Stomach (tissue), 19 donors: ENCODE measurements at places on chromosomes 13 and 19. TPM values are rescaled to one million over a fixed set of nuclear protein-coding genes. Genes with fewer than 3 reads are reported as not detected.

- no peak for DNase-seq
- H3K4me3 ChIP-seq = no peak overlapping the region
- no peaks in the 10 kb centered on the region for H3K27me3 ChIP-seq
- no peaks in the 10 kb centered on the region for H3K36me3 ChIP-seq
These were observed 784.1 kb downstream of the UQCRFS1 start for GRCh38 chr19:28428663-28429348.

- H3K4me1 ChIP-seq = peaks cover 6% of the 10 kb centered on the region
- H3K36me3 ChIP-seq = no peaks in the 10 kb centered on the region
- H3K27ac ChIP-seq = no peak overlapping the region
- no peak overlapping the region for H3K4me3 ChIP-seq
- H3K27me3 ChIP-seq = no peaks in the 10 kb centered on the region
These were observed 106.8 kb downstream of the LACC1 start for GRCh38 chr13:43986421-43986981.

- DNase-seq = peak; percentile 51
- H3K27me3 ChIP-seq = no peaks in the 10 kb centered on the region
- H3K4me1 ChIP-seq = peaks cover 57% of the 10 kb centered on the region
- H3K36me3 ChIP-seq = no peaks in the 10 kb centered on the region
- no peak overlapping the region for H3K4me3 ChIP-seq
These were observed 1.2 kb upstream of the CXCL17 start for GRCh38 chr19:42443944-42444398.

GRCh38 chr19:7654401-7654800, 14.4 kb upstream of the RETN start:
- H3K27ac ChIP-seq = no peak overlapping the region
- no peaks in the 10 kb centered on the region for H3K36me3 ChIP-seq
- H3K4me1 ChIP-seq = peaks cover 24% of the 10 kb centered on the region
- no peak overlapping the region for H3K4me3 ChIP-seq

- no peak within 1 kb of the TSS for H3K27ac ChIP-seq
- H3K27me3 ChIP-seq = no peaks in the 10 kb centered on the region
- peaks cover 50% of the 10 kb centered on the region for H3K4me1 ChIP-seq
- H3K36me3 ChIP-seq = peaks cover 10% of the 10 kb centered on the region
- H3K4me3 ChIP-seq = no peak within 1 kb of the TSS
- DNase-seq = no peak
These were observed at the start of gene RNF113B for GRCh38 chr13:98176777-98177608. RNF113B (minus strand) TSS chr13:98177269; CDS start chr13:98177236, 33 bp downstream.

DNA sequence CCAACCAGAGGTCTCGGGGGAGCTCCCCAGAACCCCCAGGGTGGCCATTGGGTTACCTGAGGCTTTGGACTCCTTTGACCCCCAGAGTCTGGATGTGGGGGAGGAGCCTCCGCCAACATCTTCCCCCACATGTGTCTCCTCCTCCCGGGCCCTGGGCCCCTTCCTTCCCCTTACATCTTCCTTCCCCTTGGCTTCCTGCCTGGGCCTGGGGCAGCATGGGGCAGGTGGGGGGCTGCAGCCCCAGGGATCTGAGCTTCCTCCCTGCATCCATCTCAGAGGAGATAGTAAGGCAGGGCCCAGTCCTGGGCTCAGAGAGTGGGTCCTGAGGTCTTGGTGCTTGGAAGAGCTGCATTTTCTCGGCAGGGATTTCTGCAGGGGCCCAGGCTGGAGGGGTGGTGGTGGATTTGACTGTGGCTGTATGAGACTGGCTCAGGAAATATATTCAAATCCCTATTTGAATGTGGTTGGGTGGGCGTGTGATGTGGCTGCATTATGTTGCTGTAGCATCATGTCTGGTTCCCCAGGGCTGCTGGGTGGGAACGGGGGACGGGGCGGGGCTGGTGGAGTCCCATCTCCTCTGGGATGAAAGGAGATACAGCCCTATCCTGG, 919 bp downstream of the VAV1 start:
- H3K4me3 ChIP-seq = peak overlapping the region; percentile 55
- DNase-seq = peak; percentile 39
- peak overlapping the region; percentile 46 for H3K27ac ChIP-seq
- no peaks in the 10 kb centered on the region for H3K27me3 ChIP-seq
- H3K36me3 ChIP-seq = no peaks in the 10 kb centered on the region
- no peaks in the 10 kb centered on the region for H3K4me1 ChIP-seq

- H3K27ac ChIP-seq = no peak overlapping the region
- no peaks in the 10 kb centered on the region for H3K27me3 ChIP-seq
- H3K36me3 ChIP-seq = peaks cover under 1% of the 10 kb centered on the region
- no peak overlapping the region for H3K4me3 ChIP-seq
- H3K4me1 ChIP-seq = peaks cover 8% of the 10 kb centered on the region
- DNase-seq = no peak
These were observed 51.6 kb downstream of the DNAJC15 start for GRCh38 chr13:43074824-43075510.

- DNase-seq = no peak
- peaks cover 21% of the 10 kb centered on the region for H3K27me3 ChIP-seq
- peaks cover 17% of the 10 kb centered on the region for H3K4me1 ChIP-seq
- no peaks in the 10 kb centered on the region for H3K36me3 ChIP-seq
These were observed 6.3 kb upstream of the B3GNT3 start for GRCh38 chr19:17788632-17789031.

DNA sequence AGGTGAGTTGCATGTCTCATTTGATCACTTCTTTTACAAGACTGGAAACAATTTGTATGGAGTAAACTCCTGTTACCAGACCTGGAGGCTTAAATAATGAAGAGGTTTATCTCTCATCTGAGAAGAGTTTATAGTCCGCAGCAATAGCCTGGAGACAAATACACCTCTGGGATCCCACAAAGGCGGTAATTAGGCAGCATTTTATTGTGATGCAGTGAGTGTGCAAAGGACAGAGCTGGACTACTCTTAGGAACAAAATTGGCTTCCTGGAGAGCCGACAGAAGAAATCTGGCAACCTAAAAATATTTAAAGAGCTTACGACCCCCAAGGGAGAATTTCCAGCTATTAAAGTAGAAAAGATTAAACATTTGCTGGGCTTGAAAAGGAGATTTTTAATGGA, 11.8 kb upstream of the KATNAL1 start:
- DNase-seq = no peak
- no peaks in the 10 kb centered on the region for H3K27me3 ChIP-seq
- H3K27ac ChIP-seq = no peak overlapping the region
- H3K36me3 ChIP-seq = no peaks in the 10 kb centered on the region

DNA sequence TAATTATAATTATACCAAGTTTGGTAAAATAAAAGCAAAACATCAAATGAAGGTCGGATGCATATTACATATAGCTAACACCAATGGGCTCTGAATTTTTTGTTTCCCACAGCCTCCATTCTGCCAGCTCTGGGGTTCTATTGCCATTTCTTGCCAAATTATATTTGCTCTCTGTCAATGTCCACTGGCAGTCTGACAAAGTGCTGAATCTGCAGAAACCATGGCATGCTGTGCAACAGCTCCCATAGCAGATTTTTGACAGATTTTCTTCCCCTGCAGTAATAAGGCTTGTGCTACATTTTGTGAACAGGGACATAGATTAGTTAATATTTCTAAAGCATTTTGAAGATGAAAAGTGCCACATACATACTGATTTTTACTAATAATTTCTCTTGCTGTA, 1102.1 kb downstream of the DIAPH3 start:
- no peaks in the 10 kb centered on the region for H3K36me3 ChIP-seq
- no peaks in the 10 kb centered on the region for H3K4me1 ChIP-seq
- no peaks in the 10 kb centered on the region for H3K27me3 ChIP-seq
- H3K27ac ChIP-seq = no peak overlapping the region
- H3K4me3 ChIP-seq = no peak overlapping the region

DNA sequence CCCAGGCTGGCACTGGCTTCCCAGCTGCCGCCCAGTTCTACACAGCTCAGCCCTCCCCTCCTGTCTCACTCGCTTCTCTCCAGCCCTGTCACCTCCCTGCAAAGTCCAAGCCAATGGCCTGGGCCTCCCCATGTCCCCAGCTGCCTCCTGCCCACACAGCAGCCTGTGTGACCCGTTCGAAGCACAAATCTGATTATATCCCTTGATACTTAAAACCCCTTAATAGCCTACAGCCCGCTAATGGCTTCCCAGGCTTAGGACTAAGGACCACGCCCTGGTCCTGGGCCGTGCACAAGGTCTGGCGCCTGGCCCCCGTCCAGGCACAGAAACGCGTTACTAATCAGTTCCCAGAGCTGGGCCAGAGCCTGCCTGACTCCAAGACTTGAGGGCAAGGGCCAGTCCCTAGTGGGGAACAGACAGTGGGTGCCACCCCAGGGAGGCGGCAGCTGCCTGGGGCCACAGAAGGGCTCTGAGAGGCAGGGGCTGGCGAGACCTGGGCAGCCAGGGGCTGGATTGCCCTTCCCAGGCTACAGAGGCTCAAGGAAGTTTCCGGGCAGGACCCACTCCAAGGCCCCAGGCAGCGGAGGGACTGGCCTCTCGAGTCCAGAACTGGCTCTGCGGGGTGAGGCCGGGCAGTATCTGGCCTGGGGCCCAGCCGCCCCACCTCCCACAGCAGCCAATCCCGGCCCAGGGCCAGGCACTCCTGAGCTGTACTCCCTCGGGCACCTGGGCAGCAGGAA, 10.4 kb downstream of the XAB2 start:
- H3K27ac ChIP-seq = peak overlapping the region; percentile 88
- no peaks in the 10 kb centered on the region for H3K27me3 ChIP-seq
- DNase-seq = peak; percentile 72

DNA sequence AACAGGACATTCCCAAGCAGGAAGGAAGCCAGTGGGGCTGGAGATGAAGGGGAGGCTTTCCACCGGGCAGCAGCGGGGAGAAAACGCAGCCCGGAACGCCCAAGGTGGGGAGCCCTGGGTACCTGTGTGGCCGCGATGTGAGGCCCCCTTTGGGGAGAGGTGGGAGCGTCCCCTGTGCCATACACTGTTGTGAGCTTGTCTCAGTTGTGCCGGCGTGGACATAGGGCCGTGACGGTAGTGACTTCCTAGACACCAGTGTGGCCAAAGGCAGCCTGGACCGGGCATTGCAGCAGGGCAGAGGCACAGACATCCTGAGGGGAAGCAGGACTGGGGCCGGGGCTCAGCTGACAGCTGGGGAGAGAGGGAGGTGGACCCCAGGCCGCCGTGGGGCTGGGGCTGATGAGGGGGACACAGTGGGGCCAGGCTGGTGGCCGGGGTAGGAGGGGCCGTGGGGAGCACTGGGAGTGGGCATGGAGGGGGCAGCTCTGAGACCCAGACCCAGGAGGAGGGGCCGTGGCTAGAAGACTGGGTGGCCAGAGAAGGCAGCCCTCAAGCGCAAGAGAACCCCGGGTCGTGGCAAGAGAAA, 38.5 kb upstream of the TFDP1 start:
- peaks cover 74% of the 10 kb centered on the region for H3K36me3 ChIP-seq
- peak overlapping the region; percentile 79 for H3K27ac ChIP-seq
- peak overlapping the region; percentile 3 for H3K4me3 ChIP-seq
- no peaks in the 10 kb centered on the region for H3K27me3 ChIP-seq

The THAP8 gene
- total RNA-seq = not detected

The SIGLEC7 gene
- total RNA-seq = not detected

The VN1R2 gene
- not detected for total RNA-seq

The CRB3 gene
- 46.1 TPM for total RNA-seq

The LSM7 gene
- 15.8 TPM for total RNA-seq
